Stimulated activated CD4-positive, alpha-beta T cell treated with anti-CD3 and anti-CD28 coated beads, Interleukin-4, amount 100 ng/mL, for 1 hour (primary cell): ENCODE measurements at places on chromosomes 5 and 9.

DNA sequence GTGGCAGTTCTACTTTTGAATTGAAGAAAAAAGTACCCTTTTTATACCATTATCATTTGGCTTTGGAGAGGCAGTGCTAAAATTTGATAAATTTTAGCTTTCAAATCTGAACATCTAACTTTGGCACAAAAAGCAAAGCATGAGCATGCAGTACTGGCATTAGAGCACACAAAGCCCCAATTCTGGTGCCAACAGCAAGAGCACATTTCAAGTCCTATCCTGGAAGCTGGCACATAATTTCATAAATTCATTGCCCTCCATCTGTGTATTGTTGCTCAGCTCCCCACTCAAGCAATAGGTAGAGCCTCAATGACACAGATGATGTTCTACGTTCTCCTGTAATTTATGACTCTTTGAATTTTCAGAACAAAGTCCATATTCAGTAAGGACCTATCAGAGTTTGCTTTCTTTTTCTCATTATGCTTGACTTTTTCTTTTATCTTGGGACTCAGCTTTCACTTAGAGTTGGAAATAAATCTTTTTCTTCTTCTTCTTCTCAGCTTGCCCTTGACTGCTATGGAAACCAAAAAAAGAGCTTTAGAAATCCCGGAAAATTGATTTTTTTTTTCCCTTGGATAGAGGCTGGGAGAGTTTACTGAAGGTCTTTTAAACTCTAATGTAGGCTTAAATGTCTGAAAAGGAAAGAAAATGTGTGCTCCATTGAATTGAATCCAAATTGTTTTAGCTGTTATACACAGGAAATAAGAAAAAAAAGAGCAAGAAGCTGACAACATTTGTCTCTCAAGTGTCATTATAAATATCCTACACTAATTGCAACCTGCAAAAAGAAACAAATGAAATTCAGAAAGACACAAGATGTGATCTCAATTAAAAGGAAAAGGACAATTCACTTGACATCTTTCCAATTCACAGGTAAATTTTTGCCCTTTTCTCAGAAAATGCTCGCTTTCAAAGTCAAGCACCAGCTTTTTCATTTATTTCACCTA, 380.8 kb upstream of the CDH18 start:
- no peak for DNase-seq

- DNase-seq, result no peak
Observed at GRCh38 chr9:17528859-17529258, 50.0 kb upstream of the SH3GL2 start.

DNA sequence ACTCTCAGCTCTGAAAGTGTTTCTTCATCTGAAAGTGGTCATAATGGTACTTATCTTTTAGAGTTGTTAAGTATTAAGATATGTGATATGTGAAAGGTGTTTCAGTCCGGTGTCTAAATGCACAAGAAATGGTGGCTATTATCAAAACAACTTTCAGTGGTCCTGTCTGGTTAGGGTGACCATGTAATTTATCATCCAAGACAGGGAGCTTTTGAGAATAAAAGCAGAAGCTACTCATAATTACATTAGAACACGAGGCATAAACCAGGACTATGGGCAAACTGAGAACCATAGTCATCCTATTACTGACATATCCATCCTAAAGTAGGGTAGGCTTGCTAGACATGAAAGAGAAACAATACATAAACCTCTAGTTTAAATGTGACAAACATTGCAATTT, 418.1 kb upstream of the SEMA6A start:
- no peak for DNase-seq

DNA sequence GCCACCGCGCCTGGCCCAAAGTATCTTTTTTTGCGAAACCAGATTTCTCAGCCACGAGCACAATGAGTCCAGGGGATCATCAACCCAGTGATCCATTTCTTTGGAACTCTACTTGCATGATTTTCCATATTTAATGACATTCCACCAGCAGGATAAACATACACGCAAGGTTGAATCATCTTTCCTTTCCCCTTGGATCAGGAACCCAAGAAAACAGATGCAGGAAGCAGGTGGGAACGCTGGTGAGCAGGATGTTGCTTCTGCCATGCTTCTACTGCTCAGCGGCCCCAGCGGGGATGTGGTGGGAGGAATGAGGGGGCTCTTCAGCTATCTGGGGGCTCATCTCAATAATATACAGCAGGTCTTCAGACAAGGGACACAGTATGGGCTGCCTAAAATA, 118.2 kb downstream of the SEC61B start:
- no peak for DNase-seq

DNA sequence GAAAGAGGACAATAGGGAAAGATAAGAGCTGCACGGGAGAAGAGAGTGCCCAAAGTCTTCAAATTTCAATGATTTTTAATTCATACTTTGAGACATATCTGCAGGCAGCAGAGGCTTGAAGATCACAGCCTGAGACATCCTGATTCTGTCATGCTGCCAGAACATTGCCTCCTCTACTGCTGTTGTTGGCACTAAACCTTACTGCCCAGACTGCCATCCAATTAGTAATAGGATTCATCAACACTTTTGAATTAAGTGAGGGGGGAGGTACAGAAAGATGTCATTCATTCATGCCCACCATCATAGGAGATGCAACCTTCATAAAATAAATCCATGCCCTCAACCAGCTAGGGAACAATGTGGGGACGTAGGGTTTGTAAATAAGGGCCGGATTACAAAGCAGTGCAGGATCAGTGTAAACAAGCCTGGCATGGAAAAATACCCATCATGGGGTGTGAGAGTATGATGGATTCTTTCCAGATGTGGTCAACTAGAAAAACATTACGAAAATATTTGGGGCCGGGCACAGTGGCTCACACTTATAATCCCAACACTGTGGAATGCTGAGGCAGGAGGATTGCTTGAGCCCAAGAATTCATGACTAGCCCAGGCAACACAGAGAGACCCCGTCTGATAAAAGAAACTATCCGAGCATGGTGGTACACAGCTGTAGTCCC, 122.1 kb upstream of the DAPK1 start:
- no peak for DNase-seq

- no peak for DNase-seq
Observed at GRCh38 chr5:179867476-179867875, 8.9 kb upstream of the MRNIP start.

GRCh38 chr9:69861011-69861410, 40.4 kb downstream of the CFAP95 start:
- no peak for DNase-seq

- DNase-seq, result no peak
Observed at GRCh38 chr9:15982182-15982581, 429.3 kb downstream of the CCDC171 start.

DNA sequence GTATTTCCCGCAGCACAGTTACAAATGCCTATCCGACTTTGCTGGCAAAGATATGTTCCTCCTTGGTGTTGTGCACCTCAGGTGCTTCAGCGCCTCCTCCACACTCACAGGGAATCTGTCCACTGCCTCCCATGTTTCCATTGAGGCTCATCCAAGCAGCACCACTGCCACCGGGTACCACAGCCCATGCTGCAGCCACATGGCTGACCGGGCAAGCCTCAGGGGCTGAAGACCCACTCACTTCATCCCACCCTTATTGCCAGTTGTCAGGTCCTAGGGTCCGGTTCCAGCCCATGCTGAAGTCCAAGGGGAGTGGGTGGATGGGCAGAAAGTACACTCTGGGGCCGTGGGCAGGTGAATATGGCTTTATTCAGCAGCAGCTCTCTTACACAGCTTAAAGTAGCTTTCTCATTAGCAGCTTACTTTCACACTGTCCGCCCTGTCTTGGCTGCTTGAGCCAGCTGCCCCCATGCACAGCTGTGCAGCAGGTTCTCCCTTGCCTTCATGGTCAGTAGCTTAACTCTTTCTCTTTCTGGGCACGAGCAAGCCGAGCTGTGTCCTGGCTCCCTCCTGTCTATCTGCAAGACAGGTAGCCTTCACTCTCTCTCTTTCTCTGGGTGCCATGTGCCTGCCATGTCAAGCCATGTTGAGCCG, 1052.3 kb downstream of the PTPRD start:
- DNase-seq, result no peak

GRCh38 chr9:14640967-14641366, 52.3 kb downstream of the ZDHHC21 start:
- no peak for DNase-seq

GRCh38 chr5:158765407-158765806, 334.3 kb downstream of the EBF1 start:
- DNase-seq, result no peak
